ENCODE measurements at places on chromosomes 6 and 20.

- DNase-seq: no peak
These were observed 511 bp upstream of the OGFR start for GRCh38 chr20:62804021-62804626.

DNA sequence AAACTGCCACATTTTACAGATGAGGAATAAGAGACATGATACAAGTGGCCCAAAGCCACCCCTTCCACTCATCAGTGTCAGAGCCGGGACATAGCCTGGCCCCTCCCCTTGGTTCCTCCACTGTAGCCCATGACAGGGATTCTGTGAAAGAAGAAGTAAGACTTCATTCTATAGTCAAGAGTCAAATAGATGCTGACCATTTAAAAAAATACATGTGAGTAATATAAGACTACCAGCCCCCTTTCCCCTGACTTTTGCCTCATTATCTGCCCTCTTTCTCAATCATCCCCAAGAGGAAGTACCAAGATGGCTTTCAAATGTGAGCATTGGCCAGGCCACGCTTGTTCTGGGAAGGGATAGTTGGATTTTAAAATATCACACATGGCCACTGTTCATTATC is 57.8 kb upstream of the TAB2 start:
- no peak for DNase-seq

DNA sequence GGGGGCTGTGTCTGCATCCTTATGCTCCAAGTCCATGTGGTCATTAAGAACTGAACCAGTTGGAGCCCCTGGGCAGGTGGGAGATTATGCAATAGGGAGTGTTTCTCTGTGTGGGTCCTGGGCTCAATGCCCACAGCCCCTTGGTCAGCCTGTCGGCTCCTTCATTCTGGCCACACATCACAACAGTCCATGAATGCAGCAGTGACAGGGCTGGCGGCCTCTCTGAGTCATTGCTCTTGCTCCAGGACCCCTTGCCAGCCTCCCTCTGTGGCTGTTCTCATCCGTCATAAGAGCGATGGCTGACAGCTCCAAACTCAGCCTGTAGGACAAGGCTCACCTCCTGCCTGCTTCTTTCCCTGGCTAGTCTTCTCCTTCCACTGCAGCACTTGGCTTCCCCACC is 609.5 kb upstream of the CDH4 start:
- DNase-seq: no peak

DNA sequence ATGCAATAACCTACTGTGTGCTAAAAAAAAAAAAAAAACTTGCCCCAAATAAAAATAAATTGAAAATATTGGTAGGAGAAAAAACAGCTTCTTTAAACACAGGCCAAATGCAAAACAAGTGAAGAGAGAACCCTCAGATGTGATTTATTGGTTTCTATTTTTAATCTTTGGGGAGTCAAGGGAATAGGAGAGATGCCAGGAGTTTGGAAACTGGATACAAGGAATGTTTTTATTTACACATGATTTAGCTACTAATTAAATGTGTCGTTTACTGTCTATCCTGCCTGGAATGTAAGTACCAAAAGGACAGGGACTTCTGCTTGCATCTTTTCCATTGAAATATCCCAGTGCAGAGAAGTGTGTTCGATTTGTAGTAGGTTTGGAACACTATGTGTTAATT is 810.7 kb downstream of the MAFB start:
- no peak for DNase-seq

- DNase-seq: no peak
These were observed 71.5 kb downstream of the RTN4IP1 start for GRCh38 chr6:106557837-106558236.

DNA sequence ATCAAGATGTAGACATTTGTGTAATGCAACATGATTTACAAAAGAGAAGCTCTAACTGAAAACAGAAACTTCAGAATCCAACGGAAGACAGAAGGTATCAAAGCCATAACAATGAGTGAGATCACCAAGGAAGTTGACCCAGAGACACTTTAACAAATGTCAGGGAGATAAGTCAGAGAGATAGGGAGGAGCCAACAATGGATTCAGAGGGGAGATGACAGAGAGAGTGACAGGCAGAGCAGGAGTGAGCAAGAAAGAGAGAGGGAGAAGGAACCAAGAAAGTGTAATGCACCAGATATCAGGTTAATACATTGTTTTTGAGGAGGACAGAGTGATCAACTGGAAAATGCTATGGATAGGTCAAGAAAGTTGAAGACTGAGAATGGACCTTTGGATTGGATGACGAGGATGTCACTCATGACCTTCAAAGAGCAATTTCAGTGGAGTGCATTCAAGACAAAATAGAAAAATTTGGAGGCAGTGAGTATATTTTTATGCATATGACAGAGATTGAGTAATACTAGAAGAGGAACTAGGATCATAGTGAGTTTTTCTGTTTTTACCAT is 86.6 kb downstream of the TRDN start:
- DNase-seq: no peak

- DNase-seq: no peak
These were observed 223.0 kb downstream of the QKI start for GRCh38 chr6:163637524-163637923.

GRCh38 chr6:112010328-112010727 is 43.6 kb upstream of the CCN6 start:
- no peak for DNase-seq

- no peak for DNase-seq
These were observed 166.9 kb upstream of the SALL4 start for GRCh38 chr20:51969191-51969590.

- no peak for DNase-seq
These were observed 1.6 kb downstream of the SLC17A9 start for GRCh38 chr20:62953839-62954703.

DNA sequence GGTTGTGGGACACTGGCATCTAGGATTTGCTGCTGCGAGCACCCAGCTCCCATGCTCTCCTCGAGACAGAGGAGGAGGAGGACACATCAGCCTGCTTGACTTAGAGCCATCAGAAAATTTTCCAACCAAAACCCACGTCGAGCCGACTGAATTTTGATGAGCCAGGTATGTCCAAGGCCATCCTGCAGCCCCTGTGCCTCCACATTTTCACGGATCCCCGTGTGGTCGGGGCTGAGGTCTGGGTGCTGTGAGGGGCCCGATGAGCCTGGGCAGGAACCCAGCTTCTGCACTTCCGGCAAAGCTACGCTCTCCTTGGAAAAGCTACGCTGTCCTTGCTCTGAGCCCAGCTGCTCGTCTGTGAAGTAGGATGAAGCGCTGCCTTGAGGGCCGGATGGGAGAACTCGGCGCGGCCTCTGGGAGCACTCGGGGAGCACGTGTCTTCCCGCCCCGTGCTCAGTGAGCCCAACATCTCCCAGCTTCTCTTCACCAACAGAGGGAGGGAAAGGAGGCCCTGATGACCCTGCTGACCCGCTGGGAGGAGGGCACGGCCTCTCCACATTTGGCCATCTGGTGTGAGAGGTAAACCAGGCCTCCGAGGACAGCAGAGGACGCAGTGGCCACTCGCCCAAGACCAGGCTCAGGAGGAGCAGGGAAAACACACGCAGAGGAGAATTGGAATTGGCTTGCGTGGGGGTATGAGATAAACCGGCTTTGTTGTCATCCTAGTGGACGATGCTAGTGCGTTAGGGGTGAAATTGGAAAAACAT is 33.9 kb downstream of the PSMG4 start:
- no peak for DNase-seq

DNA sequence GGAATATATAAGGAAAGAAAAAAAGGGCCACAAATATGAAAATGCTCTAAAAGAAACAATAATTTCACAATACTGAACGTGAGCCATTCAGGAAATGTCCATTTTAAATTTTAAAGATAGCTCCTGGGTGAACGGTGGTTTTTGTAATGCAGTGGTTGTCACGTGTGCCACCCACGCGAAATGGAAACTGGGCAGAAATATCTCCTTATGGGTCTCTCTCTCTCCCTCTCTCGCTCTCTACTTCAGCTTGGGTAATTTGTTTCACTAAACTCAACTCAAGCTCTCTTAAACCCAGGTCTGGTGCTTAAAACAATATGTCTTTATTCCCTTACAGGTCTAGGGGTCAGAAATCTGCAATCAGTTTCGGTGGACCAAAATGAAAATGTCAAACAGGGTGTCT is 150.8 kb downstream of the OR2B2 start:
- no peak for DNase-seq

- DNase-seq: no peak
These were observed 116.3 kb upstream of the SCGN start for GRCh38 chr6:25535632-25536225.

- DNase-seq: no peak
These were observed 35.1 kb upstream of the ARMH2 start for GRCh38 chr6:24833711-24834386.

DNA sequence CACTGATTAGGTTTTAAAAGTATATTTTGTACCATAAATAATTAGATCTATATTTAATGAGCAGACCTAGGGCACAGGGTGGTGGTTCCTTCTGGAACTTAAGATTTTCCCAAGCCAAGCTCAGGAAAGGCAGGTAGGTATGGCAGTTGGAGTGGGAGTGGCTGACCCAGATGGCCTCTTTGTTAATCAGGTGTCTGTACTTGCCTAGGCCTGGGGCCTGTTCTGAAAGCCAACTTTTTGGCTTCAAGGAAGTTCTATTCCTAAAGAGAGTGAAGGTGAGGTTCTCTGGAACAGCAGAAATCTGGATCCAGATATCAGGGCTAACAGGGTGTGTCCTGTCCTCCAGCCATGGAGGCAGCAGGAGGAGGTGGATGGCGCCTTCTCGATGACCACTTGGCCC is 44.9 kb downstream of the VEGFA start:
- no peak for DNase-seq

DNA sequence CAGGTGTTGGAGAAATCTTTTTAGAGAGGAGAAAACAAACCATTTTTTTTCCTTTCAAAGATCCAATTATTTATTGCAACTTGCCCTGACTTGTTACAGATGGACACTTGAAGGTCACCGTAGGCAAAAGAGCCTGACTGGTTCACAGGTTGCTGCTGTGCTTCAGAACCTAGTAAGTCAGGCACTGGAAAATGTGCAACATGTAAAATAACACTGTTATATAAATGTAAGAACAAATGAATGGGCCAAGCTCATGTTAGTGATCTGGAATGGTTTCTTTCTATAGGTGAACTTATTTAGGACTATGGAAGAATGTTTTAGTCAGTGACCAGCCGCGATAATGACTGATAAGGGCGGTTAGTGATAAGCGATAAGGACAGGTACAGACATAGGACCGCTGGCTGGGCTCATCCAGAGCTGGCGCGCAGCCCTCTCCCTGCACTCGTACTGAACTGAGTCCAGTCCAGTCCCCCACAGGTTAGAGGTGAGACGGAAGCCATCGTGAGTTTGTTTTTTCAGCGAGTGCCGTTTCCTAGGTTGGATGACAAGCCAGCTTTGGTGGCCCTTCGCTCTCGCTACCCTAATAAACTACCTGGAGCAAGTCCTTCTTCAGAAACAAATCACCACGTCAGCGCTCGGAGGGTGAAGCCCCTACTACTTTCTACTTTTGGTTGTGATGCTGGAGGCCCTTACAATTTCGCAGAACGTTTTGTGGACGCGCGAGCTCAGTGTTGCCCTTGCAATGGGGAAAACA is 94.4 kb upstream of the PRDM1 start:
- DNase-seq: no peak

- no peak for DNase-seq
These were observed 3.6 kb upstream of the HSPA12B start for GRCh38 chr20:3728876-3729275.

DNA sequence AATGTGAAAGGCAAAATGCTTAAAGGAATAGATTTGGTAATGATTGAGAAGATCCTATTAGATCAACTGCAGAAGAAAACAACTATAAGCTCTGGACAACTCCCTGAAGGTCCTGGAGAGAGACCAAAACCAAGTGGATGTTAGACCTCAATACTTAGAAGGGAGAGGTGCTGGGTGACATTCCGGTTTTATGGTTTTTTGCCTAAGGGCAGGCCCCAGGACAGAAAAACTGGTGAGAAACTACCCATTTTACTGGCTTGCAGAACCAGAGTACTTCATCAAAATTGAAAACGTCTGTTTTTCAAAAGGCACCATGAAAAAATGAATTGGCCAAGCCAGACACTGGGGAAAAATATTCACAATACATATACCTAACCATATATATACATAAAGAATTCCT is 26.3 kb downstream of the SAMHD1 start:
- DNase-seq: no peak

DNA sequence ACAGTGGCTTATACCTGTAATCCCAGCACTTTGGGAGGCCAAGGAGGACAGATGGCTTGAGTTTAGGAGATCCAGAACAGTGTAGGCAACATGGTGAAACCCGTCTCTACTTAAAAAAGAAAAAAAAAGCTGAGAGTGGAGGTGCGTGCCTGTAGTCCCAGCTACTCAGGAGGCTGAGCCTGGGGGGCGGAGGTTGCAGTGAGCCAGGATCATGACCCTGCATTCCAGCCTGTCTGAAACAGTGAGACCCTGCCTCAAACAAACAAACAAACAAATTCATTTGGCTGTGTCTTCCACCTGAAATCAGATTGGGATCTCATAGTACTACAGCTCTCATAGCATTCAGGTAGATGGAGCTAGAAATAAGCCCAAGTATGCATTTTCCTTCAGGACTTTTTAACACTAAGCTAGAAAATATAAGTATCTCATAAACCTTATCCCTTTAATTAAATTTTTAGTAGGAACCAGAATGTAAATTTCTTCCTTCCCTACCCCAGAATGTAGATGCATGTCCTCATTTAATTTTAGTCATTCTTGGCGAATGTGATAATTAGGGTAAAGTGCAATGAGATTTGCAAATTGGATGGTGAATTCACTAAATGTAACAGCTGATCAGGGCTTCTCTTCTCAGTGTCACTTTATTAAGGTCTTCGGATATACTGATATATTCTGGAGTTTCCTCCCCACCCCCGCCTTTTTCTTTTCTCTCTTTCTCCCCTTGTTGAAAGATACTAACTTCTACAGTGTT is 190.4 kb downstream of the CDKAL1 start:
- DNase-seq: no peak

- no peak for DNase-seq
These were observed 58.5 kb downstream of the AHI1 start for GRCh38 chr6:135438907-135439535.

- no peak for DNase-seq
These were observed 4.9 kb downstream of the MAPK13 start for GRCh38 chr6:36135053-36135731.

DNA sequence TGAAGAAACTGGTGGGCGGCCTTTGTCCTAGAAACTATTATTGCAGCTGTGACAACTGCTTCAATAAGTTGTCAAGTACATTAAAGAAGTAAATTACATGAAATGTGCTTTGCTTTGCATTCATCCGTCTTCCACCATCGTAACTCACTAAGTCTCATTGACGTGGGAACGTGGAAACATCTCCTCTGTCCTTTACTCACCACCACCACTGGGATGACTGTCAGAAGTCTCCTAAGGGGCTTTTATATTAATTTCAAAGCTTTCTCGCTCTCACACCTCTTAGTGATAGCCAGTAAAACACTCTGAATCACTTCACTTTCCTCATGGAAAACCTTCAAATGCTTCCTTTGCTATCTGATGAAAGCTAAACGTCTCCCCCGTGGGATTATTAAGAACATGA is 111.9 kb upstream of the SLC2A12 start:
- no peak for DNase-seq

GRCh38 chr6:121881974-121882667 is 446.7 kb downstream of the GJA1 start:
- no peak for DNase-seq

Measured in epithelial cell of prostate (primary cell).